CD4-positive, alpha-beta memory T cell (primary cell): ENCODE measurements at places on chromosomes 3 and 15. TPM values are rescaled to one million over a fixed set of nuclear protein-coding genes. Genes with fewer than 3 reads are reported as not detected.
A peak's percentile ranks its signal among the peaks of the same experiment; 100 is the strongest.

DNA sequence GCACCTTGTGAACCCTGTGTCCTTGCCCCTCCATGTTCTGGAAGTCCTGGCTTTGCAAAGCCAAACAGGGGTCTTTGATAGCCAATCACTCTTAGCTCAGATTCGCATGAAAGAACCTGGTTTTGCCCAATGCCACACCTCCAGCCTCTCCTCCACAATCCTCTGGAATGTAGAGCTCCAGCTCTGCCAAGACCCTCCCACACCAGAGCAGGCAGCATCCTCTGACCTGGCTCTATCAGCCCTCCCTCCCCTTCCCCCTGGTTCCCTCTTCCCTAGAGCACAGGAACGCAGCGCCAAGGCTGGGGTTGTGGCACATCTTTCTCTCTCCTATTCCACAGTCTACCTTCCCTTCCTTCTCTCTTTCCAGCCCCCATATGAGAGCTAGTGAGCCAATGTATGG lies 133.3 kb downstream of the RPLP1 start:
- no peaks in the 10 kb centered on the region for H3K36me3 ChIP-seq
- no peaks in the 10 kb centered on the region for H3K4me1 ChIP-seq
- no peak overlapping the region for H3K27ac ChIP-seq
- H3K4me3 ChIP-seq = no peak overlapping the region
- DNase-seq = no peak

DNA sequence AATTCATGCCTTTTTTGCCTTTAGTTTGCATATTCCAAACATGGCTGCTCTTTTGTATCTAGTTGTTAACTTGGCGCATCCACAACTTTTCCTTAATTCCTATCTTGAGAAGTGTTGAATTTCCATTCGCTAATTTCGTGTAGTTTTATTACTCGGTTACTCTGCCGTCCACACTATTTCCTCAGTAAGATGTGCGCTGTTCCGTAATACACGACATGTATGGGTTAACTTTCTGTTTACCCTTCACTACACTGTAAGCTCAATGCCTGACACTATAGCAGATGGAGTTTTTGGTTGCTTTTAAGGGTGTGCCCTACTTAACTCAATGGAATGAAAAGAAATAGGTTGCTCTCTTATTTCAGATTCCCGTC lies 724 bp downstream of the RPSA start:
- DNase-seq = no peak
- peaks cover 37% of the 10 kb centered on the region for H3K36me3 ChIP-seq
- H3K4me1 ChIP-seq = peaks cover 47% of the 10 kb centered on the region

GRCh38 chr3:154129625-154130024 lies 8.4 kb downstream of the ARHGEF26 start:
- H3K27me3 ChIP-seq = no peaks in the 10 kb centered on the region
- no peak overlapping the region for H3K27ac ChIP-seq
- H3K36me3 ChIP-seq = no peaks in the 10 kb centered on the region
- no peak for DNase-seq

DNA sequence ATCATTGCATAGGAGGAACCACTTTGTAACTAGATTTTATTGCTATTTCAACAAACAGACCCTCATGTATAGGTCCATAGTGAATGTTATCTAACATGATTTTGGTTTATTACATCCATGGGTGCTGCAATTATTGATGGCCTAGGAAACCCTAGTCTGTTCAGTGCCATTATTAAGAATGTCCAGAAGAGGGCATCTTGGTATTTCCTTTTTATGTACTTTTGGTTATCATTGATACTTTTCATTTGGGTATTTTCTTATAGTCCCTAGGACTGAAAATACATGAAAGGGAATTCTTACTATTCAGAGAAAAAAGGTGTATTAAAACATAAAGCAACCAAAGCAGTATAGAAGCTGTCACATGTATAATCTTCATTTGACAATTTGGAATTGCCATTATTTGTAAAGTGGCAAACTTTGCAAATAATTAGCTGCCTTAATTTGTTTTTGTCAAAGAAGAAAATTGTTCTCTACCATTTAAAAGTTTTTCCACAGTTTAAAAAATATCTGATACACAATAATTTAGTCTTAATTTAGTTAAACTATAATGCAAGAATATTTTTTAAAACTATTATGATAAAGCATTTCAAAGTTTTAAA lies 48.7 kb downstream of the CNOT10 start:
- H3K4me1 ChIP-seq = no peaks in the 10 kb centered on the region
- H3K27ac ChIP-seq = no peak overlapping the region
- no peak overlapping the region for H3K4me3 ChIP-seq
- DNase-seq = no peak
- H3K27me3 ChIP-seq = no peaks in the 10 kb centered on the region

DNA sequence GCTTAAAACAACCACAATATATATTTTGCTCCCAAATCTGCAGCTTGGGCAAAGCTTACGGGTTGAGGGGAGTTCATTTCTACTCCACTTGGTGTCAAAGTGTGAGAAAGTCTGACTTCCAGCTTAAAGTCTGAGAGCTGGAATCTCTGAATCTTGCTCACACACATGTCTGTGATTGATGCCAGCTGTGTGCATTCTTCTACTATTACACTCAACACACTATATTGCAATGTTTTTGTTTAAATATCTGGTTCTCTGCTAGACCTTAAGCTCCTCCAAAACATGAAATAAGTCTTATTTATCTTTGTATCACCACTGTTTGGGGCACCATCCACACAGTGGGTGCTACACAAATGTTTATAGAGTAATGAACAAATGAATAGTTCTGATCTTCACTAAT lies 36.7 kb upstream of the SECISBP2L start:
- H3K4me1 ChIP-seq = no peaks in the 10 kb centered on the region
- H3K36me3 ChIP-seq = no peaks in the 10 kb centered on the region
- no peak for DNase-seq
- H3K4me3 ChIP-seq = no peak overlapping the region
- no peaks in the 10 kb centered on the region for H3K27me3 ChIP-seq

- H3K4me1 ChIP-seq = no peaks in the 10 kb centered on the region
- no peak overlapping the region for H3K27ac ChIP-seq
- no peaks in the 10 kb centered on the region for H3K27me3 ChIP-seq
- H3K4me3 ChIP-seq = no peak overlapping the region
- H3K36me3 ChIP-seq = no peaks in the 10 kb centered on the region
These were observed 61.2 kb downstream of the PLD1 start for GRCh38 chr3:171749124-171749523.

- H3K4me3 ChIP-seq = no peak overlapping the region
- H3K27me3 ChIP-seq = no peaks in the 10 kb centered on the region
- H3K27ac ChIP-seq = no peak overlapping the region
- DNase-seq = no peak
These were observed 239.1 kb downstream of the CBLB start for GRCh38 chr3:105629718-105630117.

- peaks cover 91% of the 10 kb centered on the region for H3K4me1 ChIP-seq
- peak overlapping the region; percentile 59 for H3K27ac ChIP-seq
- no peak for DNase-seq
- H3K36me3 ChIP-seq = no peaks in the 10 kb centered on the region
- H3K4me3 ChIP-seq = peak overlapping the region; percentile 11
- no peaks in the 10 kb centered on the region for H3K27me3 ChIP-seq
These were observed 87.7 kb upstream of the RASGRP1 start for GRCh38 chr15:38652183-38652794.

GRCh38 chr3:39124876-39125840 lies 17.7 kb downstream of the TTC21A start:
- peaks cover 22% of the 10 kb centered on the region for H3K4me1 ChIP-seq
- H3K27ac ChIP-seq = no peak overlapping the region
- no peak for DNase-seq
- no peak overlapping the region for H3K4me3 ChIP-seq
- H3K27me3 ChIP-seq = no peaks in the 10 kb centered on the region

GRCh38 chr3:196996454-196997265 lies 28.0 kb upstream of the PIGZ start:
- no peak overlapping the region for H3K4me3 ChIP-seq
- no peaks in the 10 kb centered on the region for H3K36me3 ChIP-seq
- no peaks in the 10 kb centered on the region for H3K27me3 ChIP-seq
- DNase-seq = no peak
- no peaks in the 10 kb centered on the region for H3K4me1 ChIP-seq
- no peak overlapping the region for H3K27ac ChIP-seq

- no peak overlapping the region for H3K4me3 ChIP-seq
- no peak for DNase-seq
- H3K4me1 ChIP-seq = no peaks in the 10 kb centered on the region
- H3K36me3 ChIP-seq = no peaks in the 10 kb centered on the region
- H3K27ac ChIP-seq = no peak overlapping the region
- no peaks in the 10 kb centered on the region for H3K27me3 ChIP-seq
These were observed 250.6 kb downstream of the MBNL1 start for GRCh38 chr3:152519376-152519775.

DNA sequence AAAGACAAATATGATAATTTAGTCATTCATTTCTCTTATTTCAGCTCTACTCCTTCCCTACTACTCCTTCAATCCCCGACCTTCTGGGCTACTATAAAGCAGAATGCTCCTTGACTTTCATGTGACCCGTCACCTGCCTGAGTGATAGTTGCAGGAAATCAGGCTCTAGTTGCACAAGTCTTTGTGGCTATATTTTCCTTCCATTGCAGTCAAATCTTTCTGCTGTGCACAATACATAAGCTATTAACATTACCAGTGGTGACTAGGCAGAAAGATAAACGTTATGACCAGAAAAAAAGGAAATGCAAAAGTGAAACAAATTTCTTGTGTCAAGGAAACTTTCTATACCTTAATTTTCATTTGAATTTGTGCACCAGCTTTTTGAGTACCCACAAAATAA lies 2.3 kb downstream of the SUCNR1 start:
- H3K27me3 ChIP-seq = peaks cover 6% of the 10 kb centered on the region
- no peaks in the 10 kb centered on the region for H3K4me1 ChIP-seq
- no peaks in the 10 kb centered on the region for H3K36me3 ChIP-seq
- DNase-seq = no peak
- no peak overlapping the region for H3K4me3 ChIP-seq
- no peak overlapping the region for H3K27ac ChIP-seq

GRCh38 chr3:189630767-189631372 lies 319 bp upstream of the TP63 start:
- H3K27ac ChIP-seq = no peak overlapping the region
- peaks cover 5% of the 10 kb centered on the region for H3K4me1 ChIP-seq
- H3K4me3 ChIP-seq = no peak overlapping the region
- DNase-seq = peak; percentile 17
- no peaks in the 10 kb centered on the region for H3K36me3 ChIP-seq
- H3K27me3 ChIP-seq = no peaks in the 10 kb centered on the region

- H3K36me3 ChIP-seq = no peaks in the 10 kb centered on the region
- no peak for DNase-seq
- no peak overlapping the region for H3K27ac ChIP-seq
- H3K4me1 ChIP-seq = no peaks in the 10 kb centered on the region
These were observed 69.2 kb upstream of the MFGE8 start for GRCh38 chr15:88982304-88982945.

- DNase-seq = no peak
- no peaks in the 10 kb centered on the region for H3K36me3 ChIP-seq
- no peaks in the 10 kb centered on the region for H3K4me1 ChIP-seq
- H3K4me3 ChIP-seq = no peak overlapping the region
- no peaks in the 10 kb centered on the region for H3K27me3 ChIP-seq
These were observed 641.8 kb downstream of the FHIT start for GRCh38 chr3:60609446-60609845.

- DNase-seq = no peak
- no peak overlapping the region for H3K27ac ChIP-seq
- no peaks in the 10 kb centered on the region for H3K36me3 ChIP-seq
- no peak overlapping the region for H3K4me3 ChIP-seq
- no peaks in the 10 kb centered on the region for H3K4me1 ChIP-seq
These were observed 94.6 kb upstream of the HERC1 start for GRCh38 chr15:63928185-63928842.

DNA sequence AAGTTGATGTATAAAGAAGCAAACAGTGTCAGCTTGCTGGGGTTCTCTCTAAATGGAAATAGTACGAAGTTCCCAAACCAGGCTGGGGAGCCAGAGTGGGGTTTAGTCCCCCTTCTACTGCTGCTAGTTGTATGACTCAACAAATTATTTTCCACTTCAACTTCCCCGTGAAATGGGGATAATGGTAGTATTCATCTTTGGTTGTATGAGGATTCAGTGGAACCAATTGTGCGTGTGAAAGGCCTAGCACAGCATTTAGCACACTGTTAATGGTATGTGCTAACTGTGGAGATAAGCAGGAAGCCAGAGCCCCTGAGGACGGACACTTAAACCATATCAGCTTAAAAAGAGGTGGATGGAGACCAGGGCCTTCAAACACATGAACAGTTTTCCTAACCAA lies 4.2 kb downstream of the SORD start:
- H3K4me1 ChIP-seq = peaks cover 14% of the 10 kb centered on the region
- H3K36me3 ChIP-seq = no peaks in the 10 kb centered on the region
- H3K4me3 ChIP-seq = no peak overlapping the region
- no peak overlapping the region for H3K27ac ChIP-seq
- no peaks in the 10 kb centered on the region for H3K27me3 ChIP-seq
- no peak for DNase-seq

- peaks cover 28% of the 10 kb centered on the region for H3K36me3 ChIP-seq
- no peaks in the 10 kb centered on the region for H3K27me3 ChIP-seq
- DNase-seq = no peak
- H3K4me3 ChIP-seq = no peak overlapping the region
These were observed 4.6 kb downstream of the TADA3 start for GRCh38 chr3:9787714-9788113.

DNA sequence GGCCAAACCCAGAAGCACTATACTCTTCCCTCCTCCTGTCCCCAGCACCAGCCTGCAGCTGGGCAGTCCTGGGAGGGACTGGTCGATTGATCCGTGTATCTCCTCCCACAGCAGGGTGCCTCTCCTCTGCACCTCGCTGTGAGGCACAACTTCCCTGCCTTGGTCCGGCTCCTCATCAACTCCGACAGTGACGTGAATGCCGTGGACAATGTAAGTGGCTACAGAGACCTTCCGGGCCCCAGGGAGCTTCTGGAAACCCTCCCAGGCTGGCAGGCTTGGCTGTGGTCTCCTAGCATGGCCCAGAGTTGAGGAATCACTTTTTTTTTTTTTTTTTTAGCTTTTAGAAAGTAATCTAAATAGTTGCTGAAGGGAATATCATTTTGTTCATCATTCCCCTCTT lies 30.7 kb downstream of the ANKDD1A start:
- H3K27ac ChIP-seq = no peak overlapping the region
- H3K4me3 ChIP-seq = no peak overlapping the region
- no peaks in the 10 kb centered on the region for H3K36me3 ChIP-seq
- H3K27me3 ChIP-seq = no peaks in the 10 kb centered on the region
- no peak for DNase-seq
- H3K4me1 ChIP-seq = no peaks in the 10 kb centered on the region

GRCh38 chr3:46978381-46978780 lies 1.1 kb upstream of the NBEAL2 start:
- no peak for DNase-seq
- no peak overlapping the region for H3K4me3 ChIP-seq
- H3K4me1 ChIP-seq = peaks cover 77% of the 10 kb centered on the region
- H3K27ac ChIP-seq = peak overlapping the region; percentile 91
- no peaks in the 10 kb centered on the region for H3K36me3 ChIP-seq

- DNase-seq = no peak
- no peaks in the 10 kb centered on the region for H3K4me1 ChIP-seq
- H3K27ac ChIP-seq = no peak overlapping the region
- H3K27me3 ChIP-seq = no peaks in the 10 kb centered on the region
- no peaks in the 10 kb centered on the region for H3K36me3 ChIP-seq
These were observed 12.9 kb downstream of the CRABP1 start for GRCh38 chr15:78353093-78353492.

The CCK gene
- polyA plus RNA-seq = not detected

The STARD5 gene
- polyA plus RNA-seq = 1.9 TPM

The FRMD4B gene
- polyA plus RNA-seq = 3.1 TPM

The ADAMTS17 gene
- polyA plus RNA-seq = 2.1 TPM

The CCR9 gene
- polyA plus RNA-seq = 4.4 TPM

The CYP1A1 gene
- polyA plus RNA-seq = not detected

The UACA gene
- polyA plus RNA-seq = 0.40 TPM

The PLSCR2 gene
- polyA plus RNA-seq = not detected

The C3orf85 gene
- not detected for polyA plus RNA-seq

The GOLGA6B gene
- not detected for polyA plus RNA-seq
